ENCODE measurements at places on chromosomes 7 and 10. TPM values are rescaled to one million over a fixed set of nuclear protein-coding genes. Genes with fewer than 3 reads are reported as not detected.

The TET1 gene
- not detected for total RNA-seq

The MRPS17 gene
- 36.9 TPM for total RNA-seq

The MDFIC gene
- total RNA-seq, result 8.1 TPM

The FAM200A gene
- total RNA-seq, result 6.1 TPM

The RGR gene
- not detected for total RNA-seq

The TWIST1 gene
- total RNA-seq, result 16.1 TPM

The ARL5B gene
- 22.0 TPM for total RNA-seq

Measured in MCF 10A (cell line).